ENCODE measurements at places on chromosomes 3 and 15. TPM values are rescaled to one million over a fixed set of nuclear protein-coding genes. Genes with fewer than 3 reads are reported as not detected.

The CCDC39 gene
- total RNA-seq: not detected

The POPDC2 gene
- 0.31 TPM for total RNA-seq

The IQCF5 gene
- not detected for total RNA-seq

The LINGO1 gene
- total RNA-seq: 4.0 TPM

The MESD gene
- 36.0 TPM for total RNA-seq

The MYZAP gene
- total RNA-seq: not detected

The VWA5B2 gene
- total RNA-seq: not detected

The A4GNT gene
- total RNA-seq: not detected

The SPTBN5 gene
- total RNA-seq: 3.0 TPM

The MYLK gene
- total RNA-seq: 13.4 TPM

The ACTC1 gene
- total RNA-seq: not detected

The MED12L gene
- total RNA-seq: 0.15 TPM

The EPHB1 gene
- 0.36 TPM for total RNA-seq

The NME9 gene
- under 0.01 TPM for total RNA-seq

The MORC1 gene
- under 0.01 TPM for total RNA-seq

The GATA2 gene
- total RNA-seq: 0.36 TPM

The RIOX2 gene
- total RNA-seq: 61.4 TPM

The FRMD5 gene
- total RNA-seq: 14.2 TPM

The CLDN1 gene
- 4.5 TPM for total RNA-seq

The CHRNA5 gene
- total RNA-seq: 7.6 TPM

The FBXW12 gene
- not detected for total RNA-seq

The TGM4 gene
- not detected for total RNA-seq

The CLRN1 gene
- total RNA-seq: not detected

The GASK1A gene
- 0.33 TPM for total RNA-seq

The PPM1L gene
- 7.3 TPM for total RNA-seq

The PLS1 gene
- 6.0 TPM for total RNA-seq
